ENCODE measurements at places on chromosomes 7 and 10.

DNA sequence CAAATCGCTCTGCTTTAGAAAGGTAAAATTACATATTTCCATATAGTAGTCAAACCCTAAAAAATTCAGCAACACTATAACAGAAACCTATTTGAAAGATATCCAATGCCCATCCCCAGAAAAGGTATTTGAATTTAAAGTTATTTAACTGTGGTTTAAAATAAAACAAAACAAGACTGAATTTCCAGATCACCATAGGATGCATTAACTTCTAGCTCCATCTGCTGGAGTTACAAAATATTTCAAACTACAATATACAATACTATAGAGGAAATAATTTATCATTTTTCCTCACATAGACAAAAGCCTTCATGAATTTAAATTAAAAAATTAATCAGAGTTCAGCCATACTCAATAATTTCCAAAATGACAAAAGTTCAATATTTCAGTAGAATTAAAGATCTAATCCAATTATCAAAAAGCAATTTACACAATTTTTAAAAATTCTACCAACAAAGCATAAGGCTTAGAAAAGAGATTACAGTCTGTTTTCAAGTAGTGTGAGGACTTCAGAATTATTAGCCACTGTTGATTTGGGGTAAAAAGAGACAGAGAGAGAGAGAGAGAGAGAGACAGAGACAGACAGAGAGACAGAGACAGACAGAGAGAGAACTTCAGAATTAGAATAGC lies 75.9 kb downstream of the LMBR1 start:
- peak; percentile 10 for DNase-seq

DNA sequence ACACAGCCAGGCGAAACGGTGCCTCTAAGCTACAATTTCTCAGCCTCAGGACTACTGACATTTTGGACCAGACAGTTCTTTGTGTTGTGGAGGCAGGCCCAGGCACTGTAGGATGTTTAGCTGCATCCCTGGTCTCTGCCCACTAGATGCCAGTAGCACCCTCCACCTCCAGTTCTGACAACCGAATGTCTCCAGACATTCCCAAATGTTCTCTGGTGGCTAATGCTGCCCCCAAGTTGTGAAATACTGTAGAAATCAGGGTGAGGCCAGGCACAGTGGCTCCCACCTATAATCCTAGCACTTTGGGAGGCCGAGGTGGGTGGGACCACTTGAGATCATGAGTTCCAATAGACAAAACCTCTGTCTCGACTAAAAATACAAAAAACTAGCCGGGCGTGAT lies 18.2 kb downstream of the HNRNPF start:
- peak; percentile 69 for DNase-seq

GRCh38 chr10:15789793-15790525 lies 70.2 kb upstream of the ITGA8 start:
- DNase-seq: no peak

GRCh38 chr7:106290319-106290718 lies 5.5 kb upstream of the NAMPT start:
- no peak for DNase-seq

DNA sequence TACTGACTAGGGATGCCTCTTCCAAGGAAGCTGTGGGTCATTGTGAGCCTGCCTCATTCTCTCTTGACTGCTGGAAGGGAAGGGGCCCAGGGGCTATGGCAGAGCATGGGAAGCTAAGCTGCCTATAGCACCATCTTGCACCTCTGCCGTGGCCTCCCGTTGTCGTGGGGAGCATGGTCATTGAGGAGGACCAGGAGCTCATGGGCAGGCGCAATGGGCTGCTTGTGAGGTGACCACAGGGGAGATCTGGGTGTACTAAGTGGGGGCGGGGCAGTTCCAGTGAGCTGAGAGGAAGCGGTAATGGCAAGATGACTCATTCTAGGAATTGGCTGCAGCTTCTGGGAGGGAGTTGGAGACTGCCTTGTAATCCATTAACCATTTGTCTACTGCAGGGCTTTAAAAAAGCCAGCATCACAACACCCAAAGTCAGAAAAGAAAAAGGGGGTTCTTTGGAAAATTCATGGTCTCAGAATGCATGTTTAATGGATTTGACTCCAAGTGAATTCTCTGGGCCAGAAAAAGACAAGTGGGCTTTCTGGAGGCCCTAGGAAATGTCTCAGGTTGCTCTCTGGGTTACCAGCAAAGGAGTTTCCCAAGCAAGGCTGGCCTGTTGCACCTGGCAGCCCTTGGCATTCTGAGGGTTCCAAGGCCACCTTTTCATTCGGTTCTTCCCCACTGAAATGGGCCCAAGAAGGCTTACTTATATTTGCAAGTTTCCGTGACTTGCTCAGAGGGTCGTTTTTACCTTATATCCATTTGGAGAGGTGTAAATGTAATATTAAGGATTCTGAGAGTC lies 3.6 kb downstream of the DUSP5 start:
- DNase-seq: peak; percentile 89

DNA sequence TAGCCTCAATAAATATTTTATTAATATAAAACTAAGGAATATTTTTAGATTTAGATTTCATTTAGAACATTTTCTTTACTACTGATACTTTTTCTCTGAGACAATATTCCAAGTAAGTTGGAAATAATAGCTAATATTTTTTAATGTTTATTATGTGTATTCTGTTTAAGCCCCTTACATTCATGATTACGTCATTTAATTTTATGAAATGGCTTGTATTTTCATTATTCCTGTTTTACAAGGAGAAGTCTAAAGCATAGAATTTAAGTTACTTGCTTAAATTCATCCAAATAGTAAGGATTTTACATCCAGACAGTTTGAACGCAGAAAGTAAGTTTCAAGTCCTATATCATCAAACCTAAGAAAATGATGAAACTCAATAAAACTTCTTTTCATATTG lies 6.1 kb downstream of the DGKB start:
- no peak for DNase-seq

DNA sequence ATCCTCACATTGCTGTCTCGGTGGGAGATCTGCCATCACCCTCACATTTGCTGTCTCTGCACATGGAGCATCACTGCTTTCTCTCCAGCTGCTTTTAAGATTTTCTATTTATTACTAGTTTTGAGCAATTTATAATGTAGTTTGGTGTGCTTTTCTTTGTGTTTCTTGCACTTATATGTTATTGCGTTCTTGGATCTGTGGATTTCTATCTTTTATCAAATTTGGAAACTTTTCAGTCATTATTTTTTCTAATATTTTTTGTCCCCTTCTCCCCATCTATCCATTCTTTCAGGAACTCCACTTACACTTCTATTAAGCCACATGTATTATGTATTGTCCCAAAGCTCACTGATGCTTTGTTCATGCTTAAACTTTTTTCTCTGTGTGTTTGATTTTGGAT lies 108.9 kb downstream of the FOXL3 start:
- DNase-seq: no peak

- no peak for DNase-seq
These were observed 73.8 kb upstream of the JCAD start for GRCh38 chr10:30133198-30133597.

GRCh38 chr7:69804962-69805361 lies 206.7 kb downstream of the AUTS2 start:
- no peak for DNase-seq

GRCh38 chr7:108071551-108071950 lies 58.6 kb downstream of the LAMB4 start:
- DNase-seq: no peak

DNA sequence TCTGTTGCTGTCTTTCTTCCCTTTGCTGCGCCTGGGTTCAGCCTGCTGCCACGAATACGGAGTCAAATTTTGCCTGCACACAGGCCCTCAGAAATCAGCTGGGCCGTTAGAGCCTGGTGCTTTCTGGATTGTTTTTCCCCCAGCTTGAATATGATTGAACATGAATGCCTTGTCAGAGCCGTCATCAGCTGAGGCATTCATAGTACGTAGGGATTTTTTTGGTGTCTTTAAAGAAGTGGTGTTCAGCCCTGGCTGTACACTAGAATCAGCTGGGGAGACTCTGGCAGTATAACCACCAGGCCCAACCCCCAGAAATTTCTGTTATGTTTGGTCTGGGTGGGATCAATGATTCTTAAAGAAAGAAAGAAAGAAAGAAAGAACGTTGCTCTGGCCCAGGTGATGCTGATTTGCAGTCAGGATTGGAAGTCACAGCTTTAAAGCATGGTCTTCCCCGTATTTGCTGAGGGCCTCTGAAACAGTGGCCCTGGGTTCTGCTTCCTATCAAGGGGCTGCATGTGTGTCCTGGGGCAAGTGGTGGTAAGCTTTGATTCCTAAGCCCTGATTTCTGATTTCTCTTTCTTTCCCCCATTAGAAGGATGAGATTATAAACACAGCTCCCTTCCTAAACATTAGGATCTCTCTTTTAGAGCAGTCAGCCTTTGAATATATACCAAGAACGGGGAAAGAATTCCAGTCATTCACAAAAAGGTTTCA lies 24.7 kb downstream of the NUB1 start:
- DNase-seq: no peak

DNA sequence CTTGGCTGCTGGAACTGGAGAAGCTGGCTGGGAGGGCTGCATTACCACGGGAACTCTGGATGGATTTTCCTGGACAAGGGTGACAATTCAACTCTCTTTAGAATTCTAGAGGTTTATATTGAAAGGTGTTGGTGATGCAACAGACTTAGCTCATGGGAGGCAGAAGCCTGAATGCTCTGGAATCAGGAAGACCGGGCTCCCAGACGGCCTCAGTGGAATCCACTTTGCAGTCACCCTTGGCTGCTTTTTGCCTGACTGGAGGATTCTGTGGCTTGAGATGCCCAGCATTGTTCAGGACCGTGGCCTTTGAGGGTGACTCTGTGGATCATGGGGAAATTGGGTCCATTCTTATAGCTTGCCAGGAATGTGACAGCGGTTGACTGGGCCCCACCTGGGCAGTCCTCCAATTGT lies 32.3 kb downstream of the PYROXD2 start:
- no peak for DNase-seq

DNA sequence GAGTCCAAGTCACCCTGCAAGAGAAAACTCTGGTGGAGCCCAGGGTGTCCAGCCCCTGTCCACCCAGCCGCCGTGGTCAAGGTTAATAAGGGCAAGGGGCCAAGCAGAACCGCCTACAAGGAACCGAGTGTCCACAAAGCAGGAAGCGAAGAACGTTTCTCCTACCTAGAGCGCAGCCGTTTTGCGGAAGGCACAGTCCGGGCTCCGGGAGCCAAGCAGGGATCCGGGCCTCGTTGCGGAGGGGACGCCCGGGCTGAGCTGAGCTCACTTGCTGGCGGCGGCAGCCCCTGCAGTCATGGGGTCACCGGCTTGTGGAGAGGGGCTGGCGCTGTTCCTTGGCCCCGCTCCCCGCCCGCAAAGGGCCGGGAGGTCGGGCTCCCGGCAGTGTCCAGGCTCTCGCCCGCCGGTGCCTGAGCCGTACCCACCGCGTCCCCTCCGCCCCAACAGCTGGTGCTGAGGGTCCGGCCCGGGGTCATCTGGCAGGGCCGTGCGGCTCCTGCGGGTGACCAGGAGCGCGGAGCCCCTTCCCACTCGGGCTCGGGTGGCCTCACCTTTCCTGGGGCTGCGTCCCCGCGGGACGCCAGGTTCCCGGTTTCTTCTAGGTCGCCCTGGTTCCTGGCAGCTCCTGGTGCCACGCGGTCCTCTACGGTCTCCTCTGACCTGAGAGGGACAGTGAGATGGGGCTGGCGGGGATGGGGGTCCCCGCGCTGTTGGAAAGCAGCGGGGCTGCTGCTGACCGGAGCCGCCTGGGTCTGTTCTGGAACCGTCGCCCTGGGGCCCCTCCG lies 14.0 kb upstream of the ZNF273 start:
- peak; percentile 38 for DNase-seq

GRCh38 chr10:102115775-102116174 lies 4.4 kb downstream of the LDB1 start:
- no peak for DNase-seq

- no peak for DNase-seq
These were observed 239.6 kb upstream of the SLC26A5 start for GRCh38 chr7:103685646-103686045.

DNA sequence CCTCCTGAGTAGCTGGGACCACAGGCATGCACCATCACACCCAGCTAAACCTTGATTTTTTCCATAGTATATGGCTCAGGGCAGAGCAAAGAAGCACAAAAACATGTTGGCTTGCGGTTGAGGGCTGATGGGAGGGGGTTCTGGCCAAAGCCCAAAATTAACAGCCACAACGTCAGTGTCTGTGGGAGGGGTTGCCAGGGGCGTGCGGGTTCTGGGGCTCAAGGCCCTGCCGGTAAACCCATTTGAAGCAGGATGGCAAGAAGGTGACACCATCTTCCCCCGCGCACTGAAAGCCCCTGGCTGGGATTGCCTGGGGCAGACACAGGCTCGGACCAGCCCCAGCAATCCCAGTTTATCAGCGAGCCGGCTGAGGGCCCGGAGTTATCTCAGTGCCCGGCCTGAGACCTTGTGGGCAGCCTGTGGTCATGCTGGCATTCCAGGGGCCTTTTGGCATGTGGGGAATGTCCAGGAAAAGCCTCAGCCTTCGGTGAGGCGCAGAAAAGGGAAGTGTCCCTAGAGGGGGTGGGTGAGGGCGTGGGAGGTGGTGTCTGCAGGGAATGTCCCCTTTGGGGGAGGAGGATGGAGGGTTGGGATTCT lies 167.7 kb upstream of the TNRC18 start:
- peak; percentile 83 for DNase-seq

DNA sequence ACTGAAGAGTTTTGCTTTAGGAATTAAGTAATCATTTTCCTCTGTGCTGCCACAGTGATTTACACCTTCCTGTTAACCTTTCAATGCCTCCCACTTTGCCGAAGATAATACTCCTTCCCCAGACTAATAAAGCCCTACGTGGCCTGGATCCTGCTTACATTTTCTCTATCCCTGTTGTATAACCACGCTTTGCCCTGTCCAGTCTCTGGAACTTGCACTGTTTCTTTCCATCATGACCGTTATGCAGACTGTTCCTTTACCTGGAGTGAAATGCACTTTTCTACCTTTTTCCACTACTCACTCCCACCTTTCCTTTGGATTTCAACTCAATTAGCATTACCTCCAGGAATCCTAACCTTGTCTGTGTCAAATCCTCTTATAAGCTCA lies 154.4 kb downstream of the PRKG1 start:
- DNase-seq: peak; percentile 42

DNA sequence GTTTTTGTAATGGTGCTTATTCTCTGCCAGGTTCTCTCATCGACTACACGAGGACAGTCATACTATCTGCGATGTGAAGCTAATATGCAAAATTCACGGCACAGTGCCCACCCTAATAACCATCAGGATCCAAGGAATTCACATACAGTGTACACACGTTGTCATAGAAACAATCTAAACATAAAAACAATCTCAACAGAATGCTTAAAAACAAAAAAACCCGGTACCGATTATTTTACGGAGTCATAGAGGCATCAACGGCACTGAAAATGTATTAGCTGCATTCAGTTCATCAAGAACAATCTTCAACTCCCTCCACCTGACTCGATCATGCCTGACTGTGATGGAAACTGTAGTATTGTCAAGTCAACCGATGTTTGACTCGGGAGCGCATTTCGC lies 628 bp downstream of the MRPS33 start:
- no peak for DNase-seq

DNA sequence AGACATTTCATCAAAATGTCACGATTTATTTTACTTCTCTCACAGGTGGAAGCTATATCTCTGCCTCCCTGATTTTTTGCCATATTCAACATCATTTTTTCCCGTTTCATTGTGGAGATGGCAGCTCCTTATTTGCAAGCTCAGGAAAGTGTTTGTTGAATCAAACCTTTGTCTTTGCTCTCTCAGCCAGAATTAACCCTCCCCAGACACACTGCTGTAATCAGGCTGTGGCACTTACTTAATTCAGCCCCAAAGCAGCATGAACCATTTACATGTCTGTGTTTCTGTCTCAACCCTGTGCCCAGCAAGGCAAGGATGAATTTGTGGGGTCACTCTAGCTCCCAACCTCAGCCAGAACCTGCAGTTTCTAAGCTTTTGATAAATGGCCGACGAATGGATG lies 397.2 kb downstream of the TCERG1L start:
- peak; percentile 3 for DNase-seq

- DNase-seq: no peak
These were observed 32.5 kb downstream of the GHRHR start for GRCh38 chr7:30996256-30996655.
